ENCODE measurements at places on chromosomes 3 and 15. TPM values are rescaled to one million over a fixed set of nuclear protein-coding genes. Genes with fewer than 3 reads are reported as not detected.

- H3K27ac ChIP-seq, result no peak overlapping the region
- peaks cover 3% of the 10 kb centered on the region for H3K27me3 ChIP-seq
- H3K4me1 ChIP-seq, result no peaks in the 10 kb centered on the region
- no peak overlapping the region for H3K4me3 ChIP-seq
These were observed 640.7 kb downstream of the FHIT start for GRCh38 chr3:60610441-60611112.

SECISBP2L gene
- total RNA-seq, result 38.1 TPM

CCR3 gene
- not detected for total RNA-seq

DNA sequence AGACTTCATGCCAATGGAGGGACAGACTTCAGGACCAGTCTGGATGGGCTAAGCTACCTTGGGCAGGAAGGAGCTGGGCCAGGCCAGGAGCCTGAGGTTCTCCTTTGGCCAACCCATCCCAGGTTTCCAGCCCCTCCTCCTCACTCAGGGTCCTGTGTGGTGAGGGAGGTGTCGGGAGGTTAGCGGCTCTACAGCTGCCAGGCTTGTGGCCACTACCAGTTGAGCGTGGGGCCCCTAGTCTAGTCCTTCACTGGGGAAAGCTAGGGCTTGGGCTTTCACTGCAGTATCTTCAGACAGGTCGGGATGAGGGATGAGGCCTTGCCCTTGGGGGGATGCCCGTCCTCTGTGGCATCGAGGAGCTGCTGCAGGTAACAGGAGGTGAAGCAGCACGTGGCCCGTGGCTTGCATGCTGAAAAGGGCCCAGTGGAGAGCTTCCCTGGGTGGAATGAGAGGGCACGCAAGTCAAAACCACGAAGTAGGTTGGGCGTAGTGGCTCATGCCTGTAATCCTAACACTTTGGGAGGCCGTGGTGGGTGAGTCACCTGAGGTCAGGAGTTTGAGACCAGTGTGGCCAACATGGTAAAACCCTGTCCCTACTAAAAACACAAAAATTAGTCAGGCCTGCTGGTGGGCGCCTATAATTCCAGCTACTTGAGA lies 8.5 kb upstream of the FANCD2 start:
- H3K4me1 ChIP-seq, result peaks cover 15% of the 10 kb centered on the region
- peaks cover 25% of the 10 kb centered on the region for H3K36me3 ChIP-seq
- peak overlapping the region; percentile 29 for H3K27ac ChIP-seq
- peak; percentile 71 for DNase-seq

All from activated CD4-positive, alpha-beta T cell treated with anti-CD3 and anti-CD28 coated beads, Interleukin-2, amount 10 ng/mL, durations not matched to agents 24 days and 14 days (primary cell).